ENCODE measurements at places on chromosomes 3 and 15.

GRCh38 chr3:172513488-172513887 lies 9.7 kb downstream of the TNFSF10 start:
- DNase-seq = no peak

DNA sequence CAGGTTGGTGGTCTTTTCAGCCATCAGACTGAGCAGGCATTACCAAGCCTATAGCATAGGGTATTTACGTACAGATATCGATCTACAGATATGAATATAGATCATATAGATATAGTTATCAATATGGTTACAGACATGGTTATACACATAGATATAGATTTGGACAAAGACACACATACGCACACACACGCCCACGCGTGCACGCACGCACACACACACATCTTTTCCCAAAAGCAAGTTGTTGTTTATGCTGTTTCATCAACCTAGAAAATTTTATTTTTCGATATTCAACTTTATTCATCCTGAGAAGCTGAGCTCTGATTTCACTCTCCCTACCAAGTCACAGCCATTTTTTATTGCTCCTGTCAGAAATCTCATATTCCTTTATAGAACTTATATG lies 309.1 kb downstream of the NLGN1 start:
- no peak for DNase-seq

- DNase-seq = no peak
Measured at GRCh38 chr3:126446301-126446700, 29.4 kb downstream of the ZXDC start.

DNA sequence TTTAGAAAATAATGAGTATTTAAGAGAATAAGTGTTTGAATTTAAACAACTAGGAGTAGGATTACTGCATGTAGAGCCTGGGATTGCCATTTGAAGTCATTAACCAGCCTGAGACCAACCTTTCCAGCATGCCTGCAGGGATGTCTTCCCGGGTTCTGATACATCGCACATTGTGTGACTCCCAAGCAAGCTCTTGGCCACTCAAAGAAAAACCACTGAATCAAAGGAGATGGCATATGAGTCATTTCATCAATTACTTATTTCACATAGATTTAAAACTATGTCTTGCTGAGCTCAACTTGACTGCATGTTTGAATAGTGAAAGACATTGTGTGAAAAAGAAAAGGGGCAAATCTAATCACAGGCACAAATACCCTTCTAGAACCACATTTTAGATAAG lies 15.0 kb upstream of the THBS1 start:
- DNase-seq = no peak

DNA sequence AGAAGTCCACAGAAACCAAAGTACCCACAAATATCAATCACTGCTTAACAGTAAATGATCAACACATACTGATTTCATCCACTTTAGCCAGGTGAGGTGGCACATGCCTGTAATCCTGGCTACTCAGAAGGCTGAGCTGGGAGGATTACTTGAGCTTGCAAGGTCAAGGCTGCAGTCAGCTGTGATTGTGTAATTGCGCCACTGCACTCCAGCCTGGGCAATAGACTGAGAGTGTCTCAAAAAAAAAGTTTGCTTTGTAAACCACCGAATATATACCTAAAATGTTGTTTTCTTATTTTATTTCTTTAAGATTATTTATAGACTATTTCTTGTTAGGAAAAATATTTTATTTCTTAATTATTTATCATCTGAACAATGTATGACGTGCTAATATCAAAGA lies 8.7 kb upstream of the ATP13A4 start:
- no peak for DNase-seq
